Right lung (tissue), 10 donors: ENCODE measurements at places on chromosomes 16 and 17. TPM values are rescaled to one million over a fixed set of nuclear protein-coding genes. Genes with fewer than 3 reads are reported as not detected.

GRCh38 chr17:19311421-19312215 lies 50.9 kb downstream of the B9D1 start:
- no peak for DNase-seq

DNA sequence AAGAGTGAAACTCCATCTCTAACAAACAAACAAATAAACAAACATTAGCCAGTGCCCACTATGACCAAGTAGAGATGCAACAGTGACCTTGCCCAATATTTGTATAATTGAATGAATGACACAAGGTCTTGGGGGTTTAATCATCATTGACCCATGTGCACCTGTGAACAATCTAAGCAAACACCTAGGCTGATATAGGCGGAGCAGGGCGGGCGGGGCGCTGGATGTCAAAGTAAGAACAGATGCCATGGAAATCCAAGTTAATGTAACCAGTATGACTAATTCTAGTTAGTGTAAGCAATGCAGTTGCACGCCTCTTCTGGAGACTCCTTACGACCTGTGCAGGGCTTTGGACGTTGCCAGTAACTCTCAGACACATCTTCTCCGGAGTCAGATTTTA lies 17.6 kb downstream of the RCVRN start:
- DNase-seq = no peak

GRCh38 chr17:31202968-31203367 lies 94.1 kb downstream of the OMG start:
- no peak for DNase-seq

DNA sequence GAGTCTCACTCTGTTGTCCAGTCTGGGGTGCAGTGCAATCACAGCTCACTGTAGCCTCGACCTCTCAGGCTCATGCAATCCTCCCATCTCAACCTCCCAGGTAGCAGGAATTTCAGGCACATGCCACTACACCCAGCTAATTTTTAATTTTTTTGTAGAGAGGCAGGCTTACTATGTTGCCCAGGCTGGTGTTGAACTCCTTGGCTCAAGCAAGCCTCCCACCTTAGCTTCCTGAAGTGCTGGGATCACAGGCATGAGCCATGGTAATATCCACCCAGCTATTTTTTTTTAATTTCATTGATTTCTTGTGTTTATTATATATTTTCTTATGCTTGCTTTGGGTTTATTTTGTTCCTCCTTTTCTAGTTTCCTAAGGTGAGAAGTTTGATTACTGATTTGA lies 33.9 kb upstream of the NACA2 start:
- no peak for DNase-seq

DNA sequence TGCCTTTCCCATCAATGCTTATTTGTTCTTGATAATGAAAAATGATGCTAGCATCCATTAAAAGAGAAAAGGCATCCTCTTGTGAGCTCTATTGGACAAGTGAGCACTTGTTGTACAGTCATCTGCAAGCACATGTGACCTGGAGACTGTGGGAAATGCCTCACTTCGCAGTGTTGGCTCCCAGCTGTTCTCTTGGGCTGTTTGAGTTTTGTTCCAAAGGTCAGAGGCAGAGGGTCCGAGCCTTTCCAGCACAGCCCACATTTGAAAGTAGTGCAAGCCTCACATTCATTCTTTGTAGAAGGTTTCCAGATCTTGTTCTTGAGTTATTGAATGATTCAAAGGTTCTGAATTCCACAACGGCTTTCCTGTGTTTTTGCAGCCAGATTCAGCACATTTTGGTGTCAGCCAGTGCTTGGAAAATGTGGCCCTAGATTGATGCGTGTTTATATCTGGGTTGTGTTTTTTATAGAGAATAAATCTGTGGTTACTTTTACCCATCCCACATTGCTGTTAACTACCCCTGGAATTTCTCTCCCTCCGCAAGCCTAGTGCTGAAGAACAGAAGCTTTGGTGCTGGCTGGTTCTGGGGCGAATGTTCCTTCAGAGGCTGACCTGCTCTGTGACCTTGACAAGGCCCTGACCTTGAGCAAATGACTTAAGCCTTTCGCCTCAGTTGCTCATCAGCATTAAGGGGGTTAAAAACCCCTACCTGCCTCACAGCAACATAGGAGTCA lies 49.8 kb downstream of the CDH1 start:
- DNase-seq = no peak

DNA sequence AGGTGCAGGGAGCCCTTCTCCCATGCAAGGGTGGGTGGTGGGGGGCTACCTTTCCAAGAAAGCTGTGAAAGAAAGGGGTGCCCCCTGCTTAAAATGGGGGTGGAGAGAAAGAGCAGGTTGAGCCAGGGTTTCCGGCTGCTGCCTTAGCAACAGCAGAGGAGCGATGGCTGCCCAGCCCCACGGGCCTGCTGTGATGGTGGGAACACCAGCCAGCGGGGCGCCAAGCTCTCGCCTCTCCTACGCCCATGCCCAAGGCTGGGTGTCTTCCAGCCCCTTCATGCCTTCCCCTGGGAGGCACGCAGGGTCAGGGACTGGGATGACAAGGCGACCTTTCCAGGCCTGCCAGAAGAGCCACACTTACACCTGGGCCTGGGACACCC lies 3.0 kb downstream of the FMNL1 start:
- DNase-seq = no peak

GRCh38 chr16:66924527-66925321 lies 611 bp downstream of the RRAD start:
- DNase-seq = no peak

DNA sequence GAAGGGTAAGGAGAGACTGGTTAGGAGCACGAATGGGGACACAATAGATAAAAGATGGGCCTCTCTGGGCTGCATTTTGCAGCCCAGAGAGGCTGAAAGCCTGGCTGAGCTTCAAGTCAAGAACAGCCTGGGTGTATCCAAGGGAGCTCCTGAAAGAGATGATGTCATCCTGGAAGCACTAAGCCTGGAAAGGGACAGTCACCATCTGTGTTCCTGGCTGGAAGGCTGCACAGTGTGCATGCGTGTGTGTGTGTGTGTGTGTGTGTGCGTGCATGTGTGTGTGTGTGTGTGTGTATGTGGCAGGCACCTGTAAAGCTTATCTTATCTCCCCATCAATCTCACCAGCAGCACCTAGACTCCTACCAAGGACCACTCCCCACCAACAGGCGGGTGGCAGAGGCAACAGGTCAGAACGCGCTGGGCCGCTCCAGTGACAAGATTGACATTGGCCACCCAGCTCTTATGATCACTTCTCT lies 44.1 kb downstream of the COG7 start:
- DNase-seq = no peak

DNA sequence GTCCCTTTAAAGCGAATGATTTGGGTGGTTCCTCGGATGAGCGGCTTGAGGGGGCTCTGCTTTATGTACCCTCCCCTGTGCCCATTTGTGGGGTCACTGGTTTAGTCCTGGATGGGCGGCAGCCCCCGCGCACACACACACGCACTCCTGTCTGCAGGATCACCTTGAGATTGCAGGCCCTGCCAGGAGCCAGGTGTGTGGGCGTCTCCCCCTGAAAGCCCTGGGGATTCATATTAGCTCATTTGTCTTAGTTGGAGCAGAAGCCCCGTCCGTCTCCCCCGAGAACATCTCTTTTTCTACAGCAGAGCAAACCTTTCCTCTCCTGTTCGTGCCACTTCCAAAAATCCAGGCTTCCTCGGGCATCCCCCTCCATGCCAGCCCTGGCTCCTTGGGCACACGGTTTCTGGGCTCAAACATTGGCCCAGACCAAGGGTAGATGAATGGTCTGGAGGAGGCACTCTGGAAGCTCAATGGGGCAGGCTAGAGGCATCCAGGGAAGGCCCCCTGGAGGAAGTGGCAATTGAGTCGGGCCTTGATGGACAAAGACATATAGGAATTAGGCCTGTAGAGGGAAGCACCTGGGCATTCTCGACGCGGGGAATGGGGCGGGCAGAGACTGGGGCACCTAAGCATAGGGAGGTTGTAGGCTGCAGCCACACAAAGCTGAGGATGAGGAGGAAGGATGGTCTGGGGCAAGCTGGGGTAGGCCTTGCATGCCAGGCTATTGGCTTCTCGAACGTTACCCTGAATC lies 218.5 kb upstream of the GSE1 start:
- DNase-seq = no peak

DNA sequence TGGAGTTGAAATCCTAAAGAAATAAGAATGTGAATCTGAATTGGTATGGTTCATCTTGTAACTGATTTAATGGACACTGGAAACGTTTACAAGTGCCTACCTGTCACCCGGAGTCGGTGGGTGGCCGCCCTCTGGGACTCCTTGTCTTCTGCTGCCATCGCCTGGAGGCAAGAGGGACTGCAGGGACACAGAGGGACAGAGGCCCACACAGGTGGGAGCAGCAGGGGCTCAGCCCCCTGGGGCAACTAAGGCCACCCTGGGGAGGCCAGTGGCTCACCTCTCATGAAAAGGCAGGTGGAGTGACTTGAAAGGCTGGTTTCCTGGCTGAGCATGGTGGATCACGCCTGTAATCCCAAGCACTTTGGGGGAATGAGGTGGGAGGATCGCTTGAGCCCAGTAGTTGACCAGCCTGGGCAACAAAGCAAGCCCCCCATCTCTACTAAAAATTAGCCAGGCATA lies 23.2 kb downstream of the TMEM92 start:
- DNase-seq = peak; percentile 38

DNA sequence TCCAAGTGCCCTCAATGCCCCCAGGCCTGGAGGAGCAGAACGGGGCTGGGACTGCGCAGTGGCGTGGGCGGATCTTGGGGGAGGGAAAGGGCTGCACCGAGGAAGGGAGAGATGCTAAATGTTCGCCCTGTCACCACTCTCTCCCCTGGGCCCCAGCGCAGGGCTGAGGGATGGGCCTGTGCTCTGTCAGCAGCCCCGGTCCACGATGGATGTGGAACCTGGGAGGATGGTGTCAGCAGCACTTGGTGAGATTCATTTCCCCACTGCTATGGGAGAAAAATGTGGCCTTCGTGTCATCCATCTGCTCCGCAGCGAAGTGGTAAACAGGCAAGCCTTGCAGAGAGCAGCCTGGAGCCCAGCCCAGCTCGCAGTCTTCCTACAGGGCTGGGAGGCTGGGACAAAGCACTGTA lies 72.0 kb downstream of the TMEM132E start:
- no peak for DNase-seq

DNA sequence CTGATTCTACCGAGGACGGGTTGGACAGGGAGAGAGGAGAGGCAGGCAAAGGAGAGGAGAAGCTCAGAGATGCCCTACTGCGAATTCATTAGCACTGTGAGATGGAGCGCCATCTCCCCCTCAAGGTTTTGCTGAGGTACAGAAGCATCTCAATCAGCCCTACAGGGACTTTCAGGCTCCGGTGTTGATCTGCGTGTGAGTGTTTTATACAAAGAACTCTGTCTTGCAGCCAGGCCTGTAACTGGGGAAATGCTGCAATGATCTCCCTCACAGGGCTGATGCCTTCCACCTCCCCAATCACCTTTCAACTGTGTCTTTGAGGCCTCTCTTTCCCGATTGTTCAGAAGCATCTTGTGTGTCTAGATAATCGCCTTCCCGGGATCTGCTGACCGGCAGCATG lies 74.8 kb downstream of the IRX6 start:
- DNase-seq = no peak

- no peak for DNase-seq
Observed at GRCh38 chr17:11028349-11028748, 190.5 kb upstream of the PIRT start.

GRCh38 chr17:44909681-44910144 lies 5.6 kb downstream of the GFAP start:
- no peak for DNase-seq

DNA sequence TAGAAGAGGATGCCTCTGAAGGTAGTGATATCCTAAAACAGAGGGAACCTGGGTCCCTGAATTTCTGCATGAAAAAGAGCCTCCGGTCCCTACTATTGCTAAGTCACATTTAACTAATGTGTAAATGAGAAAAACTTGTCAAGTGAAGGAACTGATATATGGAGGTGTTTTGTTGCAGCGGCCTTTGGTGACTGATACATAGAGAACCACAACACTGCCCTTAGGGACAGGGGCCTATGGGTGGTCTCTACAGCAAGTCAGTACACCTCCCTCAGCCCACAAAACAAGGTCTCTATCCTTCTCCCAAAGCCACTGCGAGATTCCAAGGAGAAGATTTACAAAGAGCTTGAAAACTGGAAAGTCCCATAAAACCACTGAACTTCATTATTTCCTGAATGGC lies 275.3 kb downstream of the SOX9 start:
- DNase-seq = no peak

GRCh38 chr17:76883744-76884525 lies 15.7 kb downstream of the MGAT5B start:
- no peak for DNase-seq

GRCh38 chr17:30234296-30234695 lies 1.2 kb downstream of the SLC6A4 start:
- DNase-seq = no peak

GRCh38 chr16:13936596-13937081 lies 16.7 kb downstream of the ERCC4 start:
- no peak for DNase-seq

DNA sequence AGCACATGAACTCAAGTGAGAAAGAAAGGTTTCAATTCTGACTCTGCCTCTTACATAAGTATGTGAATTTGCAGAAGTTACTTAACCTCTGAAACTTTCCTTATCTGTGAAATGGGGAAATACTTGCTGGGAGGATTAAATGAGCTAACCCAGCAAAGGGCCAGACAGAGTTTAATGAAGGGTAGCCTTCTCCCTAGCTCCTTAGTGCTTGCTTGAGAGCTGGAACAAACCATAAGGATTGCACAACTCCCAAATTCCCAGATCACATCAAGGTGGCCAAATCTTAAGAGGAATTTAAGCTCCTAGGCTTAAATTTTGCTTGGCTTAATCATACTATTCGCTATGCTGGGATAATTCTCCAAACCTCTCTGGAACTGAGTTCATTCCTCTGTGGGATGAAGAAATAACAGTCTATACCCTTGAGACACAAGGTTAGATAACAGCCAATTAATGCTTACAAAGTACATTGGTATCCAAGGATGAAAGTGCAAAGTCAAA lies 11.8 kb upstream of the WSB1 start:
- DNase-seq = no peak

Gene ADAD2
- not detected for polyA plus RNA-seq

Gene CPHXL
- not detected for polyA plus RNA-seq

Gene SPNS2
- polyA plus RNA-seq = 23.5 TPM

Gene FGF11
- 2.2 TPM for polyA plus RNA-seq

Gene DPEP3
- not detected for polyA plus RNA-seq

Gene LAT
- 7.4 TPM for polyA plus RNA-seq

Gene EPOP
- 1.9 TPM for polyA plus RNA-seq

Gene DNAJA3
- 36.9 TPM for polyA plus RNA-seq

Gene GPRC5C
- 70.8 TPM for polyA plus RNA-seq

Gene MIEF2
- 8.6 TPM for polyA plus RNA-seq

Gene TEX14
- 1.0 TPM for polyA plus RNA-seq

Gene C1QL1
- polyA plus RNA-seq = 2.9 TPM

Gene ATP1B2
- 31.5 TPM for polyA plus RNA-seq

Gene NUP85
- 73.0 TPM for polyA plus RNA-seq

Gene CD300H
- not detected for polyA plus RNA-seq
